Stromal cell of bone marrow (primary cell): ENCODE measurements at places on chromosomes 7 and 10.
A peak's percentile ranks its signal among the peaks of the same experiment; 100 is the strongest.

- DNase-seq = peak; percentile 96
Measured at GRCh38 chr10:34433241-34434076, 381.6 kb downstream of the PARD3 start.

GRCh38 chr7:3862774-3863173, 561.7 kb downstream of the SDK1 start:
- no peak for DNase-seq

GRCh38 chr7:2399848-2400587, 3.4 kb upstream of the CHST12 start:
- peak; percentile 89 for DNase-seq

- peak; percentile 27 for DNase-seq
Measured at GRCh38 chr10:91798649-91799611, 704 bp downstream of the TNKS2 start.

- DNase-seq = peak; percentile 36
Measured at GRCh38 chr10:92990615-92991014, 70.0 kb upstream of the CYP26C1 start.

DNA sequence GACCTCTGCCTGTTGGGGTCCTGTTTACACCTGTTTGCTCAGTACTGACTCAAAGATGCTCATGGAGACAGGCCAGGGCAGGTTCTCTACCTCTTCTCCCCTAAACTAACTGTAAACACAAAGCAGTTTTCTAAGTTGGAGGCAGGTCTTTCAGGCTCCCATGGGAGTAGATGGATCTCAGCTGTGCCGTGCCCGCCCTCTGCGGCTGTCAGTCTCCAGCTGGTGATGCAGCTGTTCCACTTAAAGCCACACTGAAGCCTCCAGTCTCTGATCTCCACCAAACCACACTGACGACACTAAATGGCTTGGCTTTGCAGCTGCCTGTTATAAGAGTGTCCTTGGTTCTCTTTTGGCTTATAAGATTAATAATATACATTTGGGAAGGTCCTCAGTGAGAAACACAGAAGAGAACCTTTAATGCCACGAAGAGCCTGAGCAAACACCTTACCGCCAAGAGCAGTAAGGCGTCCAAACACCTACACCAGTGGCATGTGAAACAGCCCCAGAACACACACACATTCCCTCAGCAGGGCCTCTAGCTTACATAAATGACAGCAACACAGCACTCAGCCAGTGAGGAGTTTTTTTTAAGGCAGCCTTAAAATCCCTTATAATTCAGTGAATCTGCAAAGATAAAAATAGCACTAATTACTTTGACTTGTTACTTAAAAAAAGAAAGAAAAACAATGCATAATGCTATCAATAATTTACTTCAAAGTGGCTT, 60.4 kb upstream of the KCNIP2 start:
- no peak for DNase-seq

DNA sequence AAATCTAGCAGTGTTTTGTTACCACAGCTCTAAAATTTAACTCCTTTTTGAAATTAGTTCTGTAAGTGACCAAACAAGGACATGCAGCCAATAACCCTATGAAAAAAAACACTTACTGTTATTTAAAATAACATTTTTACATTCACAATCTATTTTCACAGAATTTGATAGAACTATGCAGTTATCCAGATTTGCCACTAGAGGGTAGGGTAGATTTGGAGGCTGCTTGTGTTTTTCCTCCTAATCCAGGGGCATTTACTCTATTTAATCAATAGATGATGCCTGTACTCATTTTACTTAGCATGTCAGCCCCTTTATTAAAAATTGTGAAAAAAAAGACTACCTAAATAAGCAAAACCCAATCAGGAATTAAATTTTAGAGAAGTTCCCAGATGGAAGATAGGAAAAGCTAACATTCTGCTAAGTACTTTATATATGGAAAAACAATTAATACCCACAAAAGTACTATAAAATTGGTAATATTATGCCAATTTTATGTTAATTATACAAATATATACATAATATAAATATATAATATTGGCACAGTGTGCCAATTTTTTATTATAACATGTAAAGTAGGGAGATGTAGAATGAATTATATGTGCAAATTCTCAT, 18.1 kb upstream of the LIPK start:
- no peak for DNase-seq

GRCh38 chr7:151038951-151039849, 9.1 kb upstream of the ASIC3 start:
- DNase-seq = peak; percentile 94

DNA sequence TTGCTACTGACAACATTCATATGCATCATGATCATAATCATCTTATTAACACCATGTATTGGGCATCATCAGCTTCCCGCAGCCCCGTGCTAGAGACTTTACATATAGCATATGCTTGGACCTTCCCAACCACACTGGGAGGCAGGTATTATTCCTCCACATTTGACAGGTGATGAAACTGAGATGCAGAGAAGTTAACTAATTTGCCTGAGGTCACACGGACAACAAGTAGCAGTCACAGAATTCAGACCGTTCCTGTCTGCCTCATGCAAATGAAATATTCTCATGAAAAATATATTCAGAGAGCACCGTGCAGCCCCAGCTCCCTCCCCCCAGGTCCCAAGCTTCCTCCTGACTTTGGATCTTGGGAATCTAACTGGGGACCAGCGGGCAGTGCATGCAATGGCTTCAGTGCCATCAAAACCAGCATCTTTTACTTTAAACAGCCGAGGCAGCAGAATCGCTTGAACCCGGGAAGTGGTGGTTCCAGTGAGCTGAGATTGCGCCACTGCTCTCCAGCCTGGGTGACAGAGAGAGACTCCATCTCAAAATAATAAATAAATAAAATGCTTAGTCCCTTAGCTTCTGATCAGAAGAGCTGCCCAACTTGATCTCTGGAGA, 112.2 kb upstream of the GPR26 start:
- no peak for DNase-seq

DNA sequence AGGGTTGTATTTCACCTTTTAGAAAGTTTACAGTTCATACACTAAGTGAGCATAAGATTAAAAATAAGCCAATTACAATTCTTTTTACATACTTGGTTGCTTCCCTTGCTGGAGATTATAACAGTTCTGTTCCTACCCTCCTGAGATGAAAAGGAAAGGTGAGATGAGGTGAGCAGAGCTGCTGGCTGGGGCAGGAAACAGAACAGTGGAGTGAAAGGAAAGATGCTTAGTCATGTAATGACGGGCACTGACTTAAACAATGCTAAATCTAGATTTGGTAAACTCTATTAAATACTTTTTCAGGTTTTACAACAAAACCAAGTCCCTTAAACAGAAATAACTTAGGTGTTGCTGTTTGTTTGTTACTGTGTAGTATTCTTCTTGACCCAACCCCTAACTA, 19.9 kb upstream of the ZEB1 start:
- DNase-seq = no peak

DNA sequence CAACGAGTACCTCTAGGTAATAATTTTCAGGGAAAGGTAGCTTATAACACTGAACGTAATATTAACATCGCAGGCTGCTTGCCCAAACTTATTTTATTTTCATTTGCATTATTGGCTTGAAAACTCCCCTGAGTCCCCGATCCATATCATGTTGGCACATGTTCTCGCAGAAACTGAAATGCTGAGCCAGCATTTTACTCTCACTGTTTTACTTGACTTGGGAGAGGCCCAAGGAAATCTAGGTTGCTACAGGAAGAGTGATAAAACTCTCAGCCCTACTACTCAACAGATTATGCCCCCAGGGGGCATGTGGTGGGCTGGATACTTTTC, 183.5 kb upstream of the HABP2 start:
- DNase-seq = no peak
